ENCODE measurements at places on chromosomes 11 and 22.
A peak's percentile ranks its signal among the peaks of the same experiment; 100 is the strongest.

DNA sequence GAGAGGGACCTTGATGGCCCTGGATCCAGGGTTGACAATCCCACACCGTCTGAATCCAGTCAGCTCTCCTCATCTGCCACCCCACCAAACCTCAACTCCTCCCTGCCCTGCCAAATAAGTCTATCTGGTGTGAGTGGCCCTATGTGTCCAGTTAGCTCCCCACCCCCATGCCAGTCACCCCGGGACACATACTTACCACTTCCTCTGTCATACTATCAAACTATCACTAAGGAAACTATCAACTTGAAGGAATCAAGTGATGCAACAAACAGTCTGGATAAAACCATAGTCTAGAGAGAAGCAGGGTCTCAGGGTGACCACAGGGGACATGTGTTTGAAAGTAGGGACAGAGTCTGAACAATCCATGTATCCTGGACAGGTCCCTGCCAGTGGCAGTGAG, 13.2 kb upstream of the CSF2RB start:
- DNase-seq: no peak

DNA sequence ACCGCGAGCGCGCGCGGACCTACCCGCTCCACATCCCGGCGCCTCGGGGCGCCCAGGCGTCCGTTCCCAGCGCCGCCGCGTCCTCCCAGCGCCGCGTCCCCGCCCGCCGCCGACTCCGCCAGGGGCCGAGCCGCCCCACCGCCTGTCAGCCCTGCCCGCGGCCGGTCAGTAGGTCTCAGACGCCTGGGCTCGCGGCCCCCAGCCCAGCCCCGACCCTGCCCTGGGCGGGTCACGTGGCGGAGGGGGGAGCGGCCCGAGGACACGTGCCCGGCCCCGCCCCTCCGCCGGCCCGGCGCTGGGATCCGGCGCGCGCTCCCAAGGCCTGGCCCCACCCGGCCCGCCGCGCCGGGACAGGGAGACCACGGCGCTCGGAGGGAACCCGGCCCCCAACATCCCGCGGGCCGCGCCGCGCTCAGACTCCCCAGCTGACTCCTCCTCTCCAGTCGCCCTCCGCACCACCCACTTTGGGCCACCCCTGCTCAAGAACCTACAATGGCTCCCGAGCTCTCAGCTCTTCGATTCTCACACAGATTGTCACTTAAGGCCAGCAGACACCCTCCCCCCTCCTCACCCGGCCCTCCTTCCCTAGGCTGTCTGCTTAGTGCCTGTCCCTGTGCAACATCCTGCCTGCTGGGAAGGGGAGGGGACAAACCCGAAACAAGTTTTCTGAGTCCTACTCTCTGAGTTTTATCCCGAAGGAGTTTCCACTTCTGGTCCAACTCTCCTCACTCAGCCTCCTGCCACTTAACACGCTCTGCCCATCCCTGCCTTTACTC, at the start of gene RAB3IL1:
Gene RAB3IL1 (minus strand): TSS at position 233 of the 776 bp plus-strand sequence. CDS start 199 bp downstream, at position 34.
- peak; percentile 81 for DNase-seq

DNA sequence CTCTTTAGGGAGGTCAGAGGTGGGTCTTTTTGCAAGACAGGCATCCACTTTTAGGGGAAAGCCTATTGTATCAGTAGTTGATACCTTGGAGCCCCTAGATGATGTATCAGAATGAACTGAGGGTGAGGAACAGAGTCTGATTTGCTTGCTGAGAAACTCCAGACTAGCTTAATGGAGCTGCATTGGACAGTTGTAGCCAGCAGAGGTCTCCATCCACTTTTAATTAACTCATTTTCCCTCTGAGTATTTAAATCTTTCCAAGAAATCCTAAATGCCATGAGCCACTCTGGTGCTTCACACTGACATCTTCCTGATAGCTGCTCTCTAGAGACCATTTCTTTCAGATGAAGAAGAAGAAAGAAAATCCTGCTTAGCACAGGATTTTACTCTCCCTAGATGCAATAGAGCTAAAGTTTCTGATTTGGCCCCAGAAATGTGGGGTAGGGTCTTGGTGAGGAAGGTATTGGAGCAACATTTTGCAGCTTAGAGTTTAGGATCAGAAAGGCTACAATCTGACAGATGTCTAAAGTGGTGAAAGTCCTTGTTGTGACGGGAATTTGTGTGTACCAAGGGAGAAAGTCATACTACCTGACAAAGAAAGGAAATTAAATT, 38.0 kb downstream of the EXT2 start:
- no peak for DNase-seq

DNA sequence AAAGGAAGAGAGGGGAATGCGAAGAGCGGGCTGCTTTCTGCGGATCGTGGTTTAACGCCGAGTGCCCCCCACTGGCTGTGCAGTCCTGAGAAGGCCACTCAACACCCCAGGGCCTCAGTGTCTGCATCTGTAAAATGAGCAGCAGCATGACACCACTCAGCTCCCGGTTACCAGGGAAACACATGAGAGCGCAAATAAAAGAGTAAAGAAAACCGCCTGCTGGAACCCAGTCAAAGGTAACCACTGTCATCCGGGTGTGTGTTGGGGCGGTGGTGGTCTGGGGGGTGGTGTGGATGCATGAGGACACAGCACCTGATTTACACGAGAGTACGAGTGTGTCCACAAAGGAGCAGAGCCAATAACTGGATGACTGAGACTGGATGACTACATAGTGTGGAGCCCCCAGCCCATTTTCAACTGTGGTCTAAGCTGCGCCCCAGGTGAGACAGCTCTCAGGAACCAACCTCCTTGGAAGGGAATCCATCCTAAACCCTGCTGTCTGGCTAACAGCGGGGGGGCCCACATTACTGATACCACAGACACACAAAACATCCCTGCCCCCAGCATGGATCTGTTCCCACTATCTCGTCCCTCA, 5.7 kb downstream of the CELSR1 start:
- peak; percentile 12 for DNase-seq

DNA sequence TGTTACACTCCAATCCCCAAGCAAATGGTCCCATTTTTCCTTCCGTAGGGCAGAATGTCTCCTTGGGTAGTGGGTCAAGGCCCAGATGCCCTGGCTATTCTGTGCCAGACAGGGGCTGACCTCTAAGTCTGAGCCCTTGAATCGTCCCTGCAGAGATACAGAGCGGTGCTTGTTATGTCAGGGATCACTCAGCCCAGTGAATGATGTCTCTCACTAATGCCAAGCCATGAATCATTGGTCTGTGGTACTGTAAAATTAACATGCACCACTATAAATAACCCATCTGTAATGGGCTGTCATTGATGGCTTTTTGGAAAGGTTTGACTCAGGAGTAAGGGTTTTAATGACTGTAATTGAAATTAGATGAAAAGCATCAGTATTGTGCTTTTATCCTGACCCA, 35.3 kb upstream of the KIRREL3 start:
- DNase-seq: no peak

DNA sequence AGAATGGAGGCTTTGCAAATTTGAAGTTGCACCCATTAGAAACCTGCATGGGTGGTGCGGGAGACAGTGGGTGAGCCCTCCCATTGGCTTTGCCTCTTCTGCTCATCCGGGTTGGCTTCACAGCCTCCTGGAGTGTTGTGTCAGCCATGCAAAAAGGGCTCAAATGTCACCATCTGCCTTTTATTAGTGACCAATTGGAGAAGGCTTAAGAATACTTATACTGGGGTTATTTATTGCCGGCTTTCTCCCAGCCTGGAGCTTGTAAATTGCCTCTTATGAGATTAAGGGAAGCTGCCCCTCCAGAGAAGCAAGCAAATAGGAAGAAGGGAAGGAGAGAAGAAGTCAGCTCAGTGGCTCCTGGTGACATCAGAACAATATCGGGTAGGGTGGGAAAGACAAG, 182.6 kb downstream of the ST3GAL4 start:
- DNase-seq: no peak

- DNase-seq: no peak
Observed at GRCh38 chr11:71322192-71322735, 69.9 kb upstream of the SHANK2 start.

GRCh38 chr22:35582861-35583670, 34.1 kb downstream of the MB start:
- DNase-seq: peak; percentile 58

DNA sequence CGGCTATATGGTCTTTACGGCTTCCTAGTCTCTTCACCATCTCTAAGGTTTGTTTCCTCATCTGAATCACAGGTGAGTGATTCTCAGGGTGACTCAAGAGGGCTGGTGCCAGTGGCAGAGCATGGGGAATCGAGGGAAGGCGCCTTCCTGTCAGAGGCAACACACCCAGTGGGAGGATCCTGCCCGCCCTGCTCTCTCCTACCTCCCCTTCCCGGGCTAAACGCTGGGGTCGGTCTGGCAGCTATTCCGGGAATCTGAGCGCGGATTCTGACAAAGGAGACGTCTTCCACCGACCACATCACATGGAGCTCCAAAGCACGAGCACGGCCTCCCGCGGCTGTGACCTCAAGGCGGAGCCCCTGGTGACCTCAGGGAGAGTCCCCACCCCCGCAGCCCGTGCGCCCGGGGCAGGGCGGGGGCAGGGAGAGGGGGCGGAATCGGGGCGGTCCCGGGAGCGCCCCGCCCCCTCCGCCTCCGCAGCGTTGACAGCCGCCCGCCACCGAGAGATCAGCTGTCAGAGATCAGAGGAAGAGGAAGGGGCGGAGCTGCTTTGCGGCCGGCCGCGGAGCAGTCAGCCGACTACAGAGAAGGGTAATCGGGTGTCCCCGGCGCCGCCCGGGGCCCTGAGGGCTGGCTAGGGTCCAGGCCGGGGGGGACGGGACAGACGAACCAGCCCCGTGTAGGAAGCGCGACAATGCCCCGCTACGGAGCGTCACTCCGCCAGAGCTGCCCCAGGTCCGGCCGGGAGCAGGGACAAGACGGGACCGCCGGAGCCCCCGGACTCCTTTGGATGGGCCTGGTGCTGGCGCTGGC, at the start of gene SMPD1:
Gene SMPD1 (plus strand): TSS at position 570 of the 813 bp plus-strand sequence. CDS start 125 bp downstream, at position 695.
- DNase-seq: peak; percentile 94

DNA sequence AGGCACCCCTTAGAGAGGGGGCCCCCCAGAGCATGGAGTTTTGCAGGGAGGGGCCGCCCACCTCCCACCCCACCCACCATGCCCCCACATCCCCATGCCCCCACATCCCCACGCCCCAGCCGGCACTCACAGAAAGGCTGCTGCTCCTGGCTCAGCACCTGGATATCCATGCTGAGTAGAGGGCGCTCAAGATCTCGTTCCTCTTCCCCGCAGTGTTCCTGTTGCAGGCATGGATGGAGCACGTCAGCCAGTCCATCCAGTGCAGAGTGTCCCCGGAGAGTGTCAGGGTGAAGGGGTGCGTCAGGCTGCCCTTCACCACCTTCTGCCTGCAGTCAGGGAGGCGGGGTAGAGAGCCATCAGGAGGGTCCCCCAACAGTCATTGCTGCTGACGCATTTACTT, 156.2 kb downstream of the CRYBB2 start:
- no peak for DNase-seq
